ENCODE measurements at places on chromosomes 7 and 10.

- DNase-seq: no peak
These were observed 22.2 kb upstream of the JMJD1C start for GRCh38 chr10:63487990-63488389.

- DNase-seq: no peak
These were observed 71.9 kb downstream of the ELFN1 start for GRCh38 chr7:1741751-1742554.

DNA sequence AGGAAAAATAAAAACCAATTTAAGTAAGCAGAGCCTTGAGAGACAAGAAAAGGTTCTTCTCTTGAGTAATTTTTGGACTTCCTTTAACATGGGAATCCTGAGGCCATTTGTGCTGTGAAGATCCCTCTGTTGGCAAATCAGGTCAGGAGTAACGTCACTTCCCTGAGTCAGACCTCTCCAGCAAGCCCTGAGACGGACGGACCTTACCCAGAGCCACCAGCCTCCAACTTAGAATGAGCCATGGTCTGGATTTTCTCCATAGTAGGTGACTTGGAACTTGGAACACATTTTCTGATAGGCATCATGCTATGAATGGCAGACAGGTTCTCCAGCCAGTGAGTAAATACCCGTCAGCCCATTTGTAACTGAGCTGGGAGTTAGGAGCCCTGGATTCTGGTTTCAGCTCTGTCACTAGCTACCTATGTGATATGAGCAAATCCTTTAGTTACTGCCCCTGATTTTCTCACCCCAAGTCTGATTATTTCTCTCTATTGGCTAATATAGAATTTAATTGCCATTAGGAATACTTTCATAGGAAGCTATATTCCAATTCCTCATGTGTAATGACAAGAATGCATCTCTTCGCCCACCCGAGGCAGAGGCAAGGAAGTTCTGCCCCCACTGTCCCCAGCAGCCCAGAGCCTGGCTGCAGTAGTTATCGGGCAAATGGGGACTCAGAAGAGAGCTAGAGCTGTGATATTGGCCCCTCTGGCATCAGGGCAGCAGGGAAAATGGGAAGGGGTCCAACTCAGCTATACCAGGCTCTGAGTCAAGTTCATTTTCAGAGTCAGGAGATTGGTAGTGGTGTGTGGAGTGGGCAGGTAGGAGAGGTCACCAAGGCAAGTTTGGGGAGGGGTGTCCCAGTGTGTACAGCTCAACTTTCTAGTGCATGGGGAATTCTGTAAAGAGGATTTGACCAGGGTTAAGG is 153.7 kb upstream of the AGK start:
- no peak for DNase-seq

- DNase-seq: no peak
These were observed 31.2 kb downstream of the FOXK1 start for GRCh38 chr7:4713183-4713784.

DNA sequence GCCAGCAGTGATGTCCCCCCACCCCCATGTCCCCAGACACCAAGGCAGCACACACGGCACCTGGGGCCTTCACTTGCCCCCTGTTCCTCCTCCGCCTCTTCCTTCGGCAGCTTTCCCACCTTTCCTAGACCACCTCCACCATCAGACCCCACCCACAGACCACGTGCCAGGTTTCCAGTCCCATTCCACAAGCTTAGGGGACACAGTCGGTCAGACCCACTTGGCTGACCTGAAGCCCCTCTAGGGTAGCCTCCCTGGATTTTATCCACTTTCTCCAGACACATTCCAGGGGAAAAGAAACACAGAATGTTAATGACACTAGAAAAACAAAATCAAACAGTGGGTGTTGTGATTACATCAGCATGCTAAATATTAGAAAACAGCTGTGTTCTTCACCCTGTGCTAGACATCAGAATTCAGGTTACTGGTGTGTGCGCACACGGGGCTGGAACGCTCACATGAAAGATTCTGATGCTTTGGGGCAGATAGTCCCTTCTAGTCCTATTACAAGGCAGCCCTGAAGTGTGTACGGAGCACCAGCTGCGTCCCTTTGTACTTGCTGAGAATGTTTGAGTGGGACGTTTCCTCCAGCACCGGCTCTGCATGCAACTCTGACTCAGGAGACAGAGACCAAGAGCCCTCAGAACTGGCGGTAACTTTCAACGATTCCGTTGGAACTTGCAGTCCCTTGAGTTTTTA is 75.5 kb upstream of the PPP2R2D start:
- DNase-seq: no peak

DNA sequence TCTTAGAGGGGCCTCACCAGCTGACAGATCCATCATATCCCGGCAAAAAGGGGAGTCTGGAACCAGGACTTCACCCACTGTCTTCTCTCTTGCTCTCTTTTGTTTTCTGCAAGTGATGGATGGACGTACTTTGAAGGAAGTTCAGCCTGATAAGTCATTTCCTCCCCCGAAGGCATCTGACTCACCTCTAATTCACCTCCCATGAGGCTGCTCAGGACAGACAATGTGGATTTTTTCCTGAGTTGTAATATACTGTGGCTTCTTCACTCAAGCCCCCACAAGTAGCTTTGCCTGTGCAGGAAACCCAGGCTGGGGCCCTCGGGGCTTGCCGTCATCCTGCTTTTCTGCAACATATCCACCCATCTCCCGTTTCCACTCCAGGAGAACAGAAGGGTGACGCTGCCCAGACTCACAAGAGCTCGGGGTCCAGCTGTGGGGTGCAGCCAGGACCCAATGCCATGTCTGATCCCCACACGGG is 70.4 kb downstream of the ASB13 start:
- DNase-seq: peak; percentile 55

- no peak for DNase-seq
These were observed 3.6 kb downstream of the VOPP1 start for GRCh38 chr7:55568613-55569268.

GRCh38 chr7:50462361-50462760 is 12.2 kb upstream of the FIGNL1 start:
- no peak for DNase-seq

DNA sequence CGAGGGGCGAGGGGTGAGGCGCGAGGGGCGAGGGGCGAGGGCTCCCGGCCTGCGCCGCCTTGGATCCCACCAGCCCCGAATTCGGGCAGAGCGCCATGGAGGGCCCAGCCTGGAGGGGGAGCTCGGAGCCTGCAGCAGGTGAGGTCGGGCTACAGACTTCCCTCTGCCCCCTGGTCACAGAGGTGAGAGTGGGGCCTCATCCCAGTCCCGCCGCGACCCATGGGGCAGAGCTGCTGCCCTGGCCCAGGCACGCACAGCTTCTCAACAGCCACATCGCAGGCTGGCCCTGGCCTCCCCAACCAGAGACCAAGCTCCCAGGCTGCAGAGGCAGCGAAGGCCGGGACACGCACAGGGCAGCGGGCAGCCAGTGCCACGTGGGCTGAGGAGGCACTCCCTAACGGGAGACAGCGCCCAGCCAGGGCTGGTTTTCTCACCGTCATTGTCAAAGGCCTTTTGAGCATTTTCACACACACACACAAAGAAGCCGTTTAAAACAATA is 191.8 kb downstream of the PTPRN2 start:
- no peak for DNase-seq

All from AG08396 (cell line).